ENCODE measurements at places on chromosomes 3 and 15.

- DNase-seq: no peak
These were observed 164.4 kb downstream of the KLHL25 start for GRCh38 chr15:85630311-85630710.

- no peak for DNase-seq
These were observed 198.5 kb upstream of the MRPL3 start for GRCh38 chr3:131701153-131701770.

- DNase-seq: no peak
These were observed 57.7 kb downstream of the IQSEC1 start for GRCh38 chr3:13015286-13016082.

- DNase-seq: no peak
These were observed 64.5 kb downstream of the EPHA3 start for GRCh38 chr3:89171687-89172545.

DNA sequence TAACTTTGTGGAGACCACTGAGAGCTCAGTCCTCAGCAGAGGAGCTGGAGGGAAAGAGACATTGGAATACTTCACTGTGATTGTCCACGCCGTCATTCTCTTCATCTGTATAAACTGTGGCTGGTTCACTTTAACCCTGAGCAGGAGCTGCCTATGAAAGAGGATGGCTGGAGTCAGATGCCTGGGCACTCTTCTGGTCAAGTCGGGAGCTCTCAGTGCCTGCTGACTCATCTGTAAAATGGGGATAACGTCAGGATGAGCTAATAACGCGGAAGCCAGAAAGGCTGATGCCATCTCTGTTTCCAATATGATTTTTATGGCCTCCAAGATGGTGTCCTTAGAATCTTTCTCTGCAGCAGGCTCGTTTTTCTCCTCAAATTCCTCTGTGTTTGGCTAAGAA, 51.6 kb upstream of the MRPS22 start:
- DNase-seq: no peak

GRCh38 chr3:126049289-126050049, 34.5 kb downstream of the SLC41A3 start:
- no peak for DNase-seq

- DNase-seq: no peak
These were observed 34.5 kb upstream of the INSYN1 start for GRCh38 chr15:73787621-73788020.

GRCh38 chr15:64341961-64342360, 14.0 kb downstream of the CSNK1G1 start:
- DNase-seq: no peak

DNA sequence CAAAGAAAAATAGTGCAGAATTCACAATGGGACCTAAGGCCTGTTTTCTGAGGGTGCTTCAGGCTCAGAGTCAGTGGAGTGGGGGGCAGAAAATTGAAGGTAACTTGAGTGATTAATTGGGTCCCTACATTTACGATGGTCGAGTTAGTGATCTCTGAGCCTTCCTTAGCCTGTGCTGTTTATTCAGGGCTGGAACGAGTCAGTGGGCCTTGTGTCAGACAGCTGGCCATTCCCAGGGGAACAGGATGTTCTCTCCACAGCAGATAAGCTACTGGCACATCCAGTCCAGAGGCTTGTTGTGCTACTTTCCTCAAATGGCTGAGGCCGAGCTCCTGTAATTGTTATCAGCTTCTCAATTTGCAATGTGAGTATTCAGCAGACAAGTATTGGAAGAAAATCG, 29.2 kb upstream of the CNTN3 start:
- DNase-seq: no peak

DNA sequence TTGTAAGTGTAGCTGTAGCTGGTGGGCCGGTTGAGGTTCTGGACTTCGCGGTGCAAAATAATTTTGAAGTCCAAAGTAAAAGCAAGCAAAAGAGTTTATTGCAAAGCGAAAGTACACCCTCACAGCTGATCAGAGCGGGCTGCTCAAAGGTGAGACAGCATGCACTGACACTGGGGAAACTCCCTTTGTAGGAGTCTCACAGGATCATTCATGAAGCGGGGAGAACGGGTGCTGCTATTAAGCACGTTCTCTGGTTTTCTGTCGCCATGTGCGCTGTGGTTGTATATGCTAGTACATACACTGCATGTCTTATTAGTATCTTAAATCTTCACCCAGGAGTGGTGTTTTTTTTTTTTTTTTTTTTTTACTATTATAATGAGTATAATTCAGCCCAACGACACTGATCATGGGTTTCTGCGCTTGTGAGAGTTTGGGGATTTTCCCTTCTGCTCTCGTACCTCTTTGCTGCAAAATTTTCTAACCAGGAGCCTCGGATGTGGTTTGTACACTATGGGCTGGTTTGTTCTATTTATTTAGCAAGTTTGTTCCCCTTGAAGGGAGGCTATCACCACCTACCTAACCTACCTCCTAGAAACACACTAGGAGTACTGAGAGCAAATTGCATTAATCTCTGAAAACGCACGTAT, 1.4 kb upstream of the AP4E1 start:
- DNase-seq: peak; percentile 42
